ENCODE measurements at places on chromosomes 5 and 9. TPM values are rescaled to one million over a fixed set of nuclear protein-coding genes. Genes with fewer than 3 reads are reported as not detected.

BDP1 gene
- total RNA-seq, result 10.0 TPM

NIPBL gene
- 16.5 TPM for total RNA-seq

GRXCR2 gene
- total RNA-seq, result not detected

TSLP gene
- 0.47 TPM for total RNA-seq

ARSI gene
- total RNA-seq, result 7.2 TPM

DRD1 gene
- not detected for total RNA-seq

CAVIN4 gene
- total RNA-seq, result 1.2 TPM

PLAC8L1 gene
- not detected for total RNA-seq

NR3C1 gene
- 30.5 TPM for total RNA-seq

ACSL6 gene
- total RNA-seq, result not detected

SYNPO gene
- 13.5 TPM for total RNA-seq

CDHR2 gene
- not detected for total RNA-seq

ATOSB gene
- 22.4 TPM for total RNA-seq

MGAT4B gene
- total RNA-seq, result 154 TPM

RAB3C gene
- not detected for total RNA-seq

HTR4 gene
- total RNA-seq, result not detected

STC2 gene
- 63.8 TPM for total RNA-seq

PCDHA11 gene
- total RNA-seq, result not detected

All from pericardium fibroblast (primary cell).